HCT116 (cell line): ENCODE measurements at places on chromosomes 1 and 21.

GRCh38 chr1:66341446-66342089, 192.4 kb upstream of the SGIP1 start:
- DNase-seq: no peak

DNA sequence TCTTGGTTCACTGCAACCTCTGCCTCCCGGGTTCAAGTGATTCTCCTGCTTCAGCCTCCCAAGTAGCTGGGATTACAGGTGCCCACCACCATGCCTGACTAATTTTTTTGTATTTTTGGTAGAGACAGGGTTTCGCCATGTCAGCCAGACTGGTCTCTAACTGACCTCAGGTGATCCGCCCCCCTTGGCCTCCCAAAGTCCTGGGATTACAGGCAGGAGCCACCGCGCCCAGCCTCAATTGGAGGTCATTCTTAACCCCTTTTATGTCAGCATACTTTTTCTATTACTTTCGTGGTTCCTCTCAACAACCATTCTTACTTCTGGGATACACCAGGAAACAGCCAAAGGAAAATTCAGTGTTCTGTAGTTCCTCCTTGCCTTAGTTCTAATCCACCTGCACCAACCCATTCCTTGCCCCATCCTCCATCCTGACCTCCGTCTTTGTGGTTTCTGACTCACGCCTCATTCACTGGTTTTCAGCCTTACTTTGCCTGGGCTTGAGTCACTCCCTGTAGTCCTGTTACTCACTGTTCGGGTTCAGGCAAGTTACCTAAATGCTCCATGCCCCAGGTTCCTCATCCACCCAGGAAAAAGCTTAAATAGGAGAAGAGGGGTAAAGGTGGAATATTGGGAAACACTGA, 12.9 kb upstream of the BCL10 start:
- DNase-seq: peak; percentile 93

- no peak for DNase-seq
Measured at GRCh38 chr1:94971491-94971924, 44.6 kb upstream of the CNN3 start.

- DNase-seq: no peak
Measured at GRCh38 chr21:42093991-42094421, 22.9 kb downstream of the UMODL1 start.

GRCh38 chr1:245807954-245808719, 653.4 kb downstream of the KIF26B start:
- DNase-seq: no peak

DNA sequence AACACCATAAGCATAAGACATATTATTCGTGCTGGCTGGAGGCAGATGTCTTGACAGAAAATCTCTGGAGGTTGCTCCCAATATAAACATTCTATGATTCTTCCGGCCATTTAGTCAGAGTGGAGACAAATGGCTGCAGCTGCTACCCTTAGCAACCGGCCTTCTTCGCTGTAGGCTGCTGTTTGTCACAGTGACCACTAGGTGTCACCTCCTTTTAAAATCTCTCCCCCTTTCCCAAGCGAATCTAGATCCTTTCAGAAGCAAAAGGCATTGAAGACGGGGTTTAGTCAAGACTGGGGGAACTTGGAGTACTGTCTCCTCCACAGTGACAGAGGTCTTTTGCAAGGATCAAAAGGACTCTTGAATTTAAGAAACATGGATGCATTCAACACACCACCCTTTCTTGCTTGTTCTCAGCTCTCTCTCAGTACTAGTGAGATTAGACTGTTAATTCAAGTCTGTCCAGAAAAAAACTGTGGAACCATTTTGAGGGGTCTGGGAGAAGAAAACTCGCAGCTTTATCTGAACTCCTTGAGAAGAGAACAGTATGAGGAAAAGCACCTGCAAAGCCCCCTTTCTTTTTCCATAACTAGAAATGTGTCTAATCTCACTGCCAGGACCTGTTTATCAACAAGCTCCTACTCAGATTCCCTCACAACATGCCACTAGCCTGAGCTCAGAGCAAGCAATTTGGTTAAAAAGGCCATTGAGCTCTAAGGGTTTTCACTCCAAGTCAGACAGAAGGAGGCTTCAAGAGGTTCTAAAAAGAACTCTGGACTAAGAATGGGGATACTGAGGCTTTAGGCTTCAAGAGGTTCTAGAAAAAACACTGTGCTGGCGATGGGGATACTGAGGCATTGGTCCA, 408.3 kb upstream of the PLXNA2 start:
- peak; percentile 23 for DNase-seq

DNA sequence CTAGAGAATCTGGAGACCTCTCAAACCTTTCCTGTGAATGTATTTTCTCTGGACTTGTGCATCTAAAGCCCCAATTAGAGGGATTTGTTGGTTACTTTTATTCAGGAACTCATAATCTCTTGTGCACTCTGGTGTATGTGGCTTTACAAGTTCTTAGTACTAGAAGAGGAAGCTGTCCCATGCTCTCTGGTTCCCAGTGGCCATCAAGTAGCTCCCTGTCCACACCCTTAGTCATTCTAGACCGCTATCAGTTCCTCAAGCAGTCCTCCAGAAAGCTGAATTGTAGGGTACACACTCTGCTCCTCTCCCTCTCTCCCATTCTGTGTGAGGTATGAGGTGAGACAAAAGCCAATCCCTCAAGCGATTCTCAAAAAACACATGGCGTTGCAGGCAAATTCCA, 470.3 kb downstream of the PTPRC start:
- DNase-seq: no peak

- no peak for DNase-seq
Measured at GRCh38 chr21:34133392-34133791, 60.0 kb downstream of the MRPS6 start.

DNA sequence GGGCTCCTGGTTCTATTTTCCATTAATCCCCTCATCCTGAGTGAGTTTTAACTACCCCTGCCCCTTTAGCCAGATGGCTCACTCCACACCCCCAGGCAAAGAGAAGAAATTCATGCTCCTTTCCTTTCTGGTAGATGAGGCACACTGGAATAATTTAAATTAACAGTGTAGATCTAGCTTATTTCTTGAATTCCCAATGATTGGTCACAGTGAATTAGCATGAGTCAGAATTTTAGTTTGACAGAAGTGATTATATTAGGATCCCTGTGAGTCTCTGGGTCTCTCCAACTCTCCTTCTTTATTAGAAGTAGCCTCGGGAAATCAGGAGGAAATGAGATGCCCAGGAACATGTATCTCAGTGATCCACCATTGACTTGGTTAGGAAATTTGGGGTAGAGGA, 103.1 kb upstream of the KAZN start:
- DNase-seq: no peak

- no peak for DNase-seq
Measured at GRCh38 chr1:27545271-27545670, 55.3 kb upstream of the WASF2 start.

DNA sequence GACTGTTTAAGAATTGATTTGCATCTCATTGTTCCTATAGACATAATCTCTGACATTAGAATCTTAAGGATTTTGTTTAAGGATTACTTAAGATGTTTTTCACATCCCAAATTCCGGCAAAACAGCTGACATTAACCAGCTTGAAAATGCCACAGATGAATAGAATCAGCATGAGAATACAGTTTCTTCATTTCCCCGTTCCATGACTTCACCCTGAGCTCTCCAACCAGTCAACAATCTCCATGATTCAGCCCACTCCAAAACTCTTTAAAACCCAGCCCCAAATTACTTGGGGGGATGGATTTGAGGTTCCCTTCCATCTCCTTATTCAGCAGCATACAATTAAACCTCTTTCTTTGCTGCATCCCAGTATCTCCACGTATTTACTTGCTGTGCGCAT, 201.0 kb downstream of the LYPLAL1 start:
- DNase-seq: no peak

DNA sequence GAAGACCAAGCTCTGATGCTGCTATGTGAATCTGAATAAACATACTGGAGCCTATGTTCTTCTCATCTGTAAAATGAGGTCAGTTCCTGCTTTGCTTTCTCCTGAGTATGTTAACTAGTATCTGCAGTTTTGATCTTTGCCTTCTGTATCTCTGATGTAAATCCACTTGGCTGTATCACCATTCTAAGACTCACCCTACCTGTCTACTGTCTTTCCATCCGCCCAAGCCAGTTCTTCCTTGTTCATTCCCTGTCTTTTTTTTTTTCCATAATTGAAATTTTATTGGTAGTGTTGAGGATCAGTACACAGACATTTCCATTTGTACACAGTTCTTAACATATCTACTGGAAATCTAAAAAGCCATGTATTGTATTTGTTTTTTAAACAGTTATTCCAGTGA, 31.3 kb downstream of the MAST2 start:
- no peak for DNase-seq

- DNase-seq: no peak
Measured at GRCh38 chr1:41718497-41718896, 200.2 kb downstream of the HIVEP3 start.

DNA sequence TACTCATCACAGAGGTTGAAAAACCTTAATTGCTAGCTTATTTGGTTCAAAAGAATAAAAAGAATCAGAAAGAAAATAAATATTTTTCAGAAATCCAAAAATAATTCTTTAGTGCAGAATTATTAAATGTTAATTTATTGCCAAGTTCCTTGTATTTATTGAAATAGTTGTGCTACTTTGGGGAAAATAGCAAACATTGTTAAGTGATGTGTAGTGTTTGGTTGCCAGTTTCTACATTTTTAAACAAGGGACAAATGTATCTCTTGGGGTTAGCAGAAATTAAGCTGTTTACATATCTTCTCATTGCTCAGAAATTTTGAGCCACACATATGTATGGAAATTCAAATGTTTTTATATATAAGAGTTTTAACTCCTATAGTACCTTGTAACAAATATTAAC, 775.0 kb downstream of the USP25 start:
- DNase-seq: no peak

GRCh38 chr1:14977338-14977931, 176.1 kb upstream of the TMEM51 start:
- no peak for DNase-seq

DNA sequence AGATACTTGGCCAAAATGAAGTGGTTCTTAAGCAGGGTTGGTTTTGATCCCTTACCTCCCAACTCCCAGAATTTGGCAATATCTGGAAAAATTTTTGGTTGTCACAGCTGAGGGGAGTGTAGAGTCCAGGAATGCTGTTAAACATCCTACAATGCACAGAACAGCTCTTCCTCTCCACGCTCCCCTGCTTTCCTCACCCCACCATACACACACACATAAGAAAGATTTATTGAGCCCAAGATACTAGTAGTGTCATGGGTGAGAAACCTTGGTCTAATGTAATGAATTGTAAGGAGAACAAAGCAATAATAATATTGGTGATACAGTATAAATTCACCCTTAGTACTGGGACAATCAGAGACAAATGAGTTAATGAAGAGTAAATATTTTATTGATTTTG, 47.8 kb downstream of the ASB17 start:
- no peak for DNase-seq

GRCh38 chr21:35044770-35045541, 4.1 kb downstream of the RUNX1 start:
- no peak for DNase-seq

DNA sequence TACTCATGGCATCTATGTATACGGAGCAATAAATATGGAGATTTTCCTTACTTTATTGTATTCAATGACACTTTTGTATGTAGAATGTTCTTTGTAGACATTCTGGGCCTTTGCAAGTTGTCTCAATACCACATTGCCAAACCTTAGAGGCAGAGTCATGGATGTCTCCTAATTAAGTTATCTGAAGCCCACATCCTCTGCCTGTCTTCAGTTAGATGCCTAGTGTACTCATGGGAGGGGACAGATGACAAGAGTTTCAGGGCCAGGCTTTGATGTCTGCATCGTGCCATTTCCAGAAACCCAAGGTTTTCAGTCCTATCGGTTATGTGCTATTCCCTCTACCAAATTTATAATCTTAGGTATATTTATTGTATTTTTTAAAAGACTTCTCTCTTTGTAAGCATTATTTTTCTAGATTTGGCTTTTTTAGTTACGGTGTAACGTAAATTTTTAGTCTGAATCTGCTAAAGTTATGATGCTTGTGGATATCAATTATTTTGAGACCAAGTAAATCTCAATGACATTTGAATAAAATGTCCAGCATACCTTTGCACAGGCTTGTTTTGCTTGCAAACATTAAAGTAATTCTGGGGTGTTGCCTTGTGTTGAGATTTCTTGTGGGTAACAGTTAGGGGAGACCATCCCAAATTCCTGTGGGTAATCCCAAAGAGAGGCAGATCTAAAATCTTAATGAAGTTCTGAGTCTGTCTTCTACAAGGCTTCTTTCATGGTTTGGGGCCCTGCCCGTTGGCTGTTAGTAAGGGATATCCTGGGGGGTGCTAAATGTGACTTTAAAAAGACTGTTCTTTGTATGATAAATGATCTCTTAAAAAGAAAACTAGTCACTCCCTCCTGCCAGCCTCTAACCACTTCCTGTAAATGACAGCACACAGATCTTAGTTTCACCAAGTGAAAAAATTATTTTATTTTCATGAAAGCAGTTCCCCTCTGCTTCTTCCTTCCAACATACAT, 8.0 kb upstream of the MACF1 start:
- no peak for DNase-seq

DNA sequence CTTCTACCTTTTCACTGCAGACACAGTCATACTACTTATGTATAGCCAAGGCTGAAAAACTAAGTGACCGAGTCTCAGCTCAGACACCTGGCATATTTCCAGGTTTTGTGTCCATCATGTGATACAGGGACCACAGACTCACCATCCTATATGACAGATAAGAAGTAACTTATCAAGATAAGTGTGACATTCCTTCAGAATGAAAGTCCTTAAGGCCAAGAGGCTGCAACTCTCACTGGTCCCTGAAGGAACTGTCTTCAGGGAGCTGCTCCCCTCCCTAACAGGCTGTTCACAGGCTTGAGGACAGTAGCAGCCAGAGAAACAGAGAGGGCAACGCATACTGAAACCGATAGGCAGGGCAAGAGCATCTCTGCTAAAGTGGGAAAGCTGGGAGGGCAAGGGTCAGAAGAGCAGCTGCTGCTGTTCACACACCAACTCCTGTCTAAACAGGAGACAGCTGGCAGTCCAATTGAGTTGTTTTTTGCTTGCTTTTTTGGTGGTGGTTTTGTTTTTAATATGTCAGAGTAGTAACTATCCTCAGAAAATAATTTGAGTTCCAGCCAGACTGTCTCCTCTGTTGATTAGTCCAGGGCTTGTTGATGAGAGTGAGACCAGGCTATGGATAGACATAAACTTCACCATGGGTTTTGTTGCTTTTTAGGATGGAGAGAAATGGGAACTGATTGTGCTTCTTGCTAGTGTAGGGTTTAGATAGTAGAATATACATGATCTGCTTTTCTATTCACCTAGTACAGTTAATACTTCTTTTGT, 67.7 kb downstream of the MACF1 start:
- no peak for DNase-seq

DNA sequence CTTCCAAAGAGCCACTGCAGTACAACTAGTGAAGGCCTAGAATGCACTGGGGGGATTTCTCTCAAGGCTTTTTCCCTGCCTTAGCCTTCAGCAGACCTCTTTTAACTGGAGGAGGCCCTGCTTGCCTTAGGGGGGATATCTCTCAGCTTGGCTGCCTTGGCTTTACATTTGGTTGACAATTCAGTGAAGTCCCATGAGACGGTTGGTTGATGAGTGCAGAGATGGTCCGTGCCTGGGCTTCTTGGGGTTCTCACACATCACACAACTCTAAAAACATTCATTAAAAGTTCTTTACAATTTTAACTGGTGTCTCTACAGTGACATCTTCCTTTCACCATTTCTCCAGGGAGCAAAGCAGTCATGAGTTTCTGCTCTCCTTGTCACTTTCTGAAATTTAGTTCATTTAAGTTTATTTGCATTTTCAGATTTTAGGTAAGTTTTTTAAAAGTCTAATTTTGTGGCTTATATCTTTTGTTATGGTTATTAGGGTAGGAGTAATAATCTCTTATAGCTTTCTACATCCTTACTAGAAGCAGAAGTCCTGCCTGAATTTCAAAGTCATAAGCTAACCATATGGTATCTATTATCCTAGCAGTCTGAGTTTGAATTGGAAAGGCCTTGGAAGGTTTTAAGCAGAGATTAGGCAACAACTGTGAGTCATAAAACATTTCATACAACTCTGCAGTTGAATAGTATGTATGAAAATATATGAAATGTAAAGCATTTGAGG, 487.6 kb downstream of the DPYD start:
- DNase-seq: no peak
